Left ventricle myocardium superior (tissue), 1 donor: ENCODE measurements at places on chromosomes 1 and 21. TPM values are rescaled to one million over a fixed set of nuclear protein-coding genes. Genes with fewer than 3 reads are reported as not detected.

- DNase-seq: no peak
Observed at GRCh38 chr1:16484931-16485330, 29.2 kb downstream of the RNU1-1 start.

- DNase-seq: no peak
Observed at GRCh38 chr21:17709266-17709611, 96.5 kb upstream of the BTG3 start.

DNA sequence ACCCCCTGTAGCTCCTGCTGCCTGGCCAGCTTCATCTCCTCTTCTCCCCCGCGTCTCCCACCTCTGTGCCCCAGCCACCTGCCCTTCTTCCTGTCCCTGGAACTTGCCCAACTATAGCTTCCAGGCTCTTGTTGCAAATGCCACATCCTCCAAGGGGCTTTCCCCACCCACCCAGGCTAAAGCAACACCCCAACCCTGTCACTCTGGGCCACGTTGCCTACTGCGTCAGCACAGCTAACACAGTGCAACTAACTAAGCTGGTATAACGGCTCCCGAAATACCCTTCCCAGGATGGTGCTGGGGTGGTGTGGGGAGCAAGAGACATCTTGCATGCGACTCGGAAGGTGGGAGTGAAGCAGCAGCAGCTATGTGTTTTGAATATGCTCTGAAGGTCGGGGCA, 19.7 kb downstream of the CAMK2N1 start:
- DNase-seq: no peak

GRCh38 chr1:54237586-54237985, 37.6 kb downstream of the MRPL37 start:
- DNase-seq: no peak

DNA sequence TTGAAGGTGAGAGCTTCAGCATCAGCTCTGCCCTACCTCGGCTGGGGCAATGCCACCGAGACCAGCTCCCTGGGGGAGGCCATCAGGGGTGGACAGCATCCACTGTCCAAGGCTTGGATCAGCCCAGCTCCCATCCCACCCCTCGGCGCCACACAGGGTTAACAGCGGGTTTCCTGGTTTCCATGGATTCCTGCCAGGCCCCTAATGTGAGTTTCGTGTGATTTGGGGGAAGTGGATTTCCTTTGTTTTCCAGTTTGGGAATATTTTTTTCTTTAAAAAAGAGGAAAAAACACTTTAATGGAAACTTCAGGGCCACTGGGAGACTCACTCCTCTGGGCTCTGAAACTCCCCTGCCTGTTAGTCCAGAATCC, 34.3 kb downstream of the CASZ1 start:
- no peak for DNase-seq

GRCh38 chr21:45366931-45367401, 38.0 kb upstream of the COL18A1 start:
- peak; percentile 81 for DNase-seq

DNA sequence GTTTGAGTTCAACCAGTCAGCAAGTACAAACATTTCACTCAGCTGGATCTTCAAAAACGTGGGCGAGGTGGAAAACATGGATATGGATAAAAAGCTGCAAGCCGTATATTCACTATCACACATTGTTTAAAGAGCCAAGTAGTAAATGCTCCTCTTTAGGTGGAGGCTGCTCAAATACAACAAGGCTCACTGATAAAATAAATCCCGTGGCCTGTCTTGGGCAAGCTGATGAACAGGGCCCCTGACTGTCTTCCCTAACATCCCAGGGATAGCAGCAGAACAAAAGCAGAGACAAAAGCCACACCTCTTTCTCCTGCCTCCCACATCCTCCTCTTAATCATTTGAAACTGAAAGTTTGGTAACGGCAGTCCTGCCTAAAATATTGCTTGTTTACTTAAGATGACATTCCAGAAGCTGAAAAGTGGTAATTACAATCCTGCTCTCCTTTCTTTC, 357.7 kb downstream of the TTLL7 start:
- DNase-seq: no peak

- DNase-seq: peak; percentile 73
Observed at GRCh38 chr1:117235863-117236465, 25.2 kb upstream of the VTCN1 start.

DNA sequence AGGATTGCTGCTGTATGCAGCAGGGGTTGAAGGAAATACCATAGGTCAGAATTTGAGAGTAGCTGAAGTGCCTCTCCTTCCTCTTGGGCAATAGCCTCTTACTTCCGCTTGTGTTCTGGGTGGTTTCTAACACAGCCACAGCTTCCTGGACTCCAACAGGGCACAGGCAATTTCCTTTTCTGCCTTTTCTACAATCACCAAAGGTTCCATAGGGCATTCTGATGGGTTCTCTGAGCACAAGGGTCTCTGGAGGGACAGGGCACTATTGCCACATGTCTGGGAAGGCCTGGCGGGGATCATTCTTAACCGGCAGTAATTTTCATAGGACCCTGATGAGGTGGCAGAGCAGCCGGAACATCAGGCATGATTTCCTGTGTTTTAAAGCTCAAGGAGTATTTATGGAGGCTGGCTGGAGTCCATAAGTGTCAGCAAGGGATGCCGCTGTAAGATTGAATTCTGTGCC, 5.5 kb upstream of the AGTRAP start:
- no peak for DNase-seq

DNA sequence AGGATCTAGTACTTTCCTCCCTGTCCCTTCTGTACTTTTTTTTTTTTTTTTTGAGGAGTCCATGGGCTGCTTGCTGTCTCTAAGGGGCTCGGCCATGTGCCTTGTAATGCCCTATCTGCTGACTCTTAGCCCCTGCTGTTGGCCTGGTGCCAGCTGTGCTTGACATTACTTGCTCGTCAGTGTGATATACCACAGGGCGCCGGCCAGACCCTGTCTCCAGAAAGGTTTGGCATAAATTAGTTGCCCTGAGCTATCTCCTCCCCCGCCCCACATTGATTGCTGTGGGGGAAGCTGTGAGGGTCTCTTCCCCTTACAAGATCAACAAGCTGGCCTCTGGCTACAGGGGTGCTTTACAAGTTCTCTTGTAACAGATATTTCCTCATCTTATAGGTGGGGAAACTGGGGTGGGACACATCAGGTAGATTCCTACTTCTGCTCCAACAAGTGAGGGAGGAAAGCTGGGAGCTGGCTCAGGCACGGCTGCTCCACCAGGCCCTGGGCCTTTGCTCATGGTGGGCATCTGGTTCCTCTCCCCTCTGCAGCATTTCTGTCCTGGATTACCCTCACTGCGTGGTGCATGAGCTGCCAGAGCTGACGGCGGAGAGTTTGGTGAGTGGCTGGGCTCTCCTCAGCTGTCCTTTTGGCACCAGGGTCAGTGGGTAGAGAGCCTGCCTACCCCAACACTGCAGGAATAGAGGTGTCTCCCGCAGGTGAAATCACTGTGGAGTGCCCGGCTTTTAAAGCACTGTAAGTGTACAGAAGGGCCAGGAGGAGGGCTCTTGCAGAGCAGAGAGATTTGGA, 15.6 kb downstream of the STRIP1 start:
- peak; percentile 50 for DNase-seq

DNA sequence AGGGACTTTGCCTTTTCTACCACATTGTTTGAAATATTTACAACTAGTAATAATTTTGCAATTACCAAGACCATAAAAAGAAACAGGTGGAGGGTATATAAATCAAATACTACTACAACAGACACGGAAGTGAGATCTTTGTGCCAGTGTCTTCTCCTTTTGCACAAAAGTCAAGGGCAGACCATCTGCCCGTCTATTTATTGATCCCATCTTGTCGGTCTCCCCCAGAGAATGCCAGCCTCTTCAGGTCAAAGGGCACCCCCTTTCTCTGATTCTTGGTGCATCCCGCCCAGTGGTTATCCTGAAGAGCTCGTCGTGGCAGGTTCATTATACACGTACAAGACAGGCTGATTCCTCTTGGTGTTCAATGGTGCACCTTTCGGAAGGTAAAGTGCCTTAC, 4.8 kb upstream of the PDE9A start:
- no peak for DNase-seq

- DNase-seq: no peak
Observed at GRCh38 chr1:60763741-60764140, 318.6 kb upstream of the NFIA start.

DNA sequence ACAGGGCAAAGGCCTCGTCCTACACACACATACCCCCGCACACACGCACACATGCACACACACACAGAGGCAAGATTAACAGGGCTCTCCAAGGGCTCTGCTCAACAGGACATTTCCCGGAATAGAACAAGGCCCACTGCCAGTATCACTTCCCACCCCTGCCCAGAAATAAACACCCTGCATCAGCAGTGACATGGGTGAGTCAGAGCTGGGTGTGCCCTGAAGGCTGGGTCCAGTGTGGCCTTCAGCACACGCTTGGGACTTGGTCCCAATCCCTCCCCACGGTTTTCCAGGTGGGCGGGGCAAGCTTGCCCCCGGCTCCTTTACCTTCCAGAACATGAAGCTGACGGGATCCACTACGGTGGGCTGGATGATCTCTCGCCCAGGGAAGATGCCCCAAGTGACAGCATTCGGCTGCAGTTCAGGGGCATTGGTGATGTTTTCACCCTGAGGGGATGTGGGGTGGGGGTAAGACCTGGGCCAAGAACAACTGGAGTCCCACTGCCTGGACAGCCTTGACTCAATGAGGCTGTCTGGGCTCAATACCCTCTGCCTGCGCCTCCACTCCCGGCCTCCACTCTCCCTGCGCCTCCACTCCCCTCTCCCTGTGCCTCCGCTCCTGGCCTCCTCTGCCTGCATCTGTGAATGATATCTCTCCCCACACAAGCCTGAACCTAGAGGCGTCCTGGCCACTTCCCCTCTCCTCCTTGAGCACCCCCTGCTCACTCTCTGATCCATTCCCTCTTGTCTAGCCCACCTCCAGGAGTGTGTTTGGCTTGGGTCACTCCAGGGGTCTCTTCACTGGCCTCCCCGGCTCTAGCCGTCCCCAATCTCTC, 14.7 kb downstream of the MTHFR start:
- peak; percentile 92 for DNase-seq

DNA sequence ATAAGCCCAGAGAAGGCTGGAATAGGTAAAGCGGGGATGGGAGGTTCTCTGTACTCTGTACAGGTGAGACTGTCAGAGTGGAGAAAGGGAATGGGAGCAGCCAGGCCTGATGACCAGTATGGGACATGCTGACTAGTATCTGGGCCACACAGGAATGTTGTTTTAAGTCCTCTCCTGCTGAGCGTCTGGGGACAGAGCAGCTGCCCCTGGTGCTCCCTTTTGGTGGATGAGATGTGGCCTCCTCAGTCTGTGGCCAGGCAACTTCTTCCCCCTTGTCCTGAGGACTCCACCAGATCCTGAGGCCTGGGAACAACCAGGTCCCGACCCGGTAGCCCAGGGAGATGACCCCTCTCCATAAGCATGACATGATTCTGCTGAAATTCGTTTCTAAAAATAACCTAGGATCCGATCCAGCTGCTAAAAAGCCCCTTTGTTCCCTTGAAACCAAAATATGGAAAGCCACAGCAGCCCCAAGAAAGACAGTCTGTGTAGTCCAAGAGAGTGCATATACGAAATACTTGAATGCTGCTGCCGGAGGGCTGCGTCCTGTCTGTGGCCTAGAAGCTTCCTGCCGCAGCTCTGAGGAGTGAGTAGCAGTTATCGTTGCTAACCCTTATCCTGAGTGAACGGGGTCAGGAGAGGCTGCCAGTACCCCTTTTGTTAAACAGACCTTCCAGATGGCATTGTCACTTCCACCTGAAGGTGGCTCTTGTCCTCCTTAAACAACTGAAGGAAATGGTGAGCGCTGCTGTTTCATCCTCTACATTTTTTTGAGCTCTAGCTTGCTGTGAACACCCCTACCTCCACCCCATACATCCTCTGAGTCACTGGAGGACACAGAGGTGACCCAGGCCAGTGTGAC, 47.1 kb downstream of the ATP2B4 start:
- DNase-seq: peak; percentile 44

GRCh38 chr1:35554266-35555211, 2.7 kb downstream of the KIAA0319L start:
- no peak for DNase-seq

DNA sequence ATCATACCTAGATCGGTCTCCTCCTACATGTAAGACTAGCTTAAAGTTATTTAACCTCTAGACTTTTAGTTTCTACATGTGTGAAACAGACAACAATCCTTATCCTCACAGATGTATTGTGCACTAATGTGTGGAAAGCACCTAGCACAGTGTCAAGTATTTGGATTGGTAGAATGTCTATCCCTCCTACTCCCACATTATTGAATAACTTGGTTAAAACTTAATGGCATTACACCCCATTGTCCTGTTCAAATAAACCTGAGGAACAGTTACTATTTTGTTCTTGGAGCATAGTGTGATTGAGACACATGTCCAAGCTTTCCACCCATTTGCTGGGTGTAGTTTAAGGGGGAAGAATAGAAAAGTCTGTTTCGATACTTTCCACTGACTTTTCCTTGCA, 208.8 kb upstream of the JUN start:
- DNase-seq: no peak

- no peak for DNase-seq
Observed at GRCh38 chr1:244165701-244166100, 114.6 kb downstream of the ZBTB18 start.

DNA sequence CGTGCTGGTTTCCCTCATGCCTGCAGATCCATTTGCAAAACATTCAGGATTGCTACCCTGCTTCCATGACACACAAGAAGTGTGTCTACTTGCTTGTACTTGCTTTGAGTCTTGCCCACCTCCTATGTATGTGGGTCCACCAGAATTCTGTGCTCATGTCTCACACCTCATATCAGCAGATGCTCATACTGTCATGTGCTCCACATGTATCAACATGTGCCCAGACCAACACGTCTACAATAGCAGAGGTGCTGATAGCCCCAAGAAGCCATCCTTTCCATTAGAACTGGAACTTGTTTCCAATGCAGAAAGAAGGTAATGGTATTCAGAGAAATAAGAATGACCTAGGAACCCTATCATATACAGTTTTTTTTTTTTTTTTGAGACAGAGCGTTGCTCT, 27.9 kb upstream of the MYOC start:
- DNase-seq: no peak

EPHA2 gene
- 7.6 TPM for total RNA-seq

KCNH1 gene
- not detected for total RNA-seq

URB2 gene
- 2.9 TPM for total RNA-seq

MACO1 gene
- 15.6 TPM for total RNA-seq

NHLH1 gene
- total RNA-seq: not detected
